Neuronal stem cell (in vitro differentiated cells): ENCODE measurements at places on chromosomes 12 and 14.

GRCh38 chr14:48826058-48826457 lies 760.1 kb downstream of the RPS29 start:
- no peak overlapping the region for H3K27ac ChIP-seq
- no peak overlapping the region for H3K4me3 ChIP-seq
- no peaks in the 10 kb centered on the region for H3K4me1 ChIP-seq
- no peaks in the 10 kb centered on the region for H3K27me3 ChIP-seq

- DNase-seq, result no peak
- no peaks in the 10 kb centered on the region for H3K36me3 ChIP-seq
- no peaks in the 10 kb centered on the region for H3K4me1 ChIP-seq
- H3K27me3 ChIP-seq, result no peaks in the 10 kb centered on the region
Measured at GRCh38 chr14:35829449-35829848, 3.3 kb downstream of the BRMS1L start.

DNA sequence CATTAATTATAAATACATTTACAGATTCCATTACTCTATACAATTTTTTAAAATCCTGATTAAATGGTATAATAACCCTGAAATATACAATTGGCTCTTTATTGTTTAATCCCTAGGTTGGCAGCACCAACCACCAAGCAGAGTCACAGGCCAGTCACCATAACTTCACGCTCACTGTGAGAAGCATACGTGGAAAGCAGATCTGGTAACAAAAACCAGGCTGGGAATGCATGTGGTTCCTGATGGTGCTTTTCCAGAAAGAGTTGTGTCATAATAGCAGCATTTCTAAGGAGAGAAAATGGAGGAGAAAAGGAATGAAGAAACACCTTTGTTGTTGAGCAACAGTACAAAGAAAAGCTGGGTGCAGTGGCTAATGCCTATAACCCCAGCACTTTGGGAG lies 66.1 kb downstream of the SIX6 start:
- H3K4me1 ChIP-seq, result no peaks in the 10 kb centered on the region
- no peaks in the 10 kb centered on the region for H3K36me3 ChIP-seq
- no peak overlapping the region for H3K4me3 ChIP-seq
- DNase-seq, result no peak
- no peaks in the 10 kb centered on the region for H3K27me3 ChIP-seq

GRCh38 chr12:121795034-121795968 lies 1.8 kb upstream of the RHOF start:
- H3K27ac ChIP-seq, result no peak overlapping the region
- H3K27me3 ChIP-seq, result peaks cover 2% of the 10 kb centered on the region
- H3K4me3 ChIP-seq, result no peak overlapping the region
- H3K36me3 ChIP-seq, result peaks cover 44% of the 10 kb centered on the region
- H3K4me1 ChIP-seq, result peaks cover 30% of the 10 kb centered on the region

GRCh38 chr12:90111791-90112580 lies 403.3 kb upstream of the ATP2B1 start:
- no peak for DNase-seq
- H3K4me1 ChIP-seq, result no peaks in the 10 kb centered on the region
- no peaks in the 10 kb centered on the region for H3K27me3 ChIP-seq
- no peak overlapping the region for H3K4me3 ChIP-seq
- H3K27ac ChIP-seq, result no peak overlapping the region

GRCh38 chr12:29132316-29132715 lies 16.8 kb upstream of the FAR2 start:
- DNase-seq, result no peak
- no peaks in the 10 kb centered on the region for H3K27me3 ChIP-seq

- no peak overlapping the region for H3K27ac ChIP-seq
- no peaks in the 10 kb centered on the region for H3K27me3 ChIP-seq
- no peak for DNase-seq
- H3K36me3 ChIP-seq, result no peaks in the 10 kb centered on the region
- no peak overlapping the region for H3K4me3 ChIP-seq
Measured at GRCh38 chr12:44118946-44119345, 283.1 kb downstream of the TMEM117 start.
